ENCODE measurements at places on chromosomes 5 and 9.

DNA sequence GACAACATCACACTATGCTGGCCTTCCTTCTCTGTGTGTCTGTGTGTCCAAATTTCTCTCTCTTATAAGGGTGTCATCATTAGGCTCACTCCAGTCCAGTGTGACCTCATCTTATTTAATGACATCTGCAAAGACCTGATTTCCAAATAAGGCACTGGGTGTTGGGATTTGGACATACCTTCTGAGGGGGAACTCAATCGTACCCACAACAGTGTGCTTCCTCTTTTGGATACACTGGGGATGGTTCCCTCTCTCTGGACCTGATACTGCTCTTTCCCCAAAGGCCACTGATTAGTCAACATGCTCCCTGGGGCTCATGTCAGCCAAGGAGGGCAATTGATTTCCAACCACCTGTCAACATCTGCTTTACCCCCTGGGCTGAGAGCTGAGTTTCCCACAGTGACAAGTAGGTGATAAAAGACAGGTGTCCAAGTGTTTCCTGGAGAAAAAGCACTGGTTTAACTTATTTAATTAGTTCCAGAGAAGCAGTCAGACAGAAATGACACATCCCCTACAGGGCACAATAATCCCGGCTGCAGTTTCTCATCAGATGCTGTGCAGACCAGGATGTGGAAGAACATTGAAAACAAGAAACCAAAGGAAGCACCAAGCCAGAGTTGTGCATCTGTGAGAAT, 17.8 kb upstream of the CEP72 start:
- no peak for DNase-seq

DNA sequence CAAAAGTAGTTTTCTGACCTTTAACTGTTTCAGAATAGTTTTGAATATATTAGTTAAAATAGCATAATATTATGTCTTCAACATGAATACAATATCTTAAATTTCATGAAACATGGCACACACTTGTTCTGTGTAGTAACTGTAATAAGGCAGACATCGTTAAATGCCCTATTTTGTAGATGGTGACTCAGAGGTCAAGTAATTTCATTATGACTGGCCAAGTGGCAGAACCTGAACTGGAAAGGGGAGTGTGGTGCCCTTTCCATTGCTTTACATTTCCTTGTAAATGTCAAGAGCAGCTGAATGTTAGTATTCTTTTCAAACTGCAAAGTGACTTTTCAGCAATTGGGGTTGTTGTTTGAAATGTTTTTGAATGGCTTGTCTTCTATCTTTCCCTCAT, 201.2 kb upstream of the CDKN2B start:
- DNase-seq: no peak

- no peak for DNase-seq
Observed at GRCh38 chr9:102482776-102483175, 512.4 kb upstream of the CYLC2 start.

DNA sequence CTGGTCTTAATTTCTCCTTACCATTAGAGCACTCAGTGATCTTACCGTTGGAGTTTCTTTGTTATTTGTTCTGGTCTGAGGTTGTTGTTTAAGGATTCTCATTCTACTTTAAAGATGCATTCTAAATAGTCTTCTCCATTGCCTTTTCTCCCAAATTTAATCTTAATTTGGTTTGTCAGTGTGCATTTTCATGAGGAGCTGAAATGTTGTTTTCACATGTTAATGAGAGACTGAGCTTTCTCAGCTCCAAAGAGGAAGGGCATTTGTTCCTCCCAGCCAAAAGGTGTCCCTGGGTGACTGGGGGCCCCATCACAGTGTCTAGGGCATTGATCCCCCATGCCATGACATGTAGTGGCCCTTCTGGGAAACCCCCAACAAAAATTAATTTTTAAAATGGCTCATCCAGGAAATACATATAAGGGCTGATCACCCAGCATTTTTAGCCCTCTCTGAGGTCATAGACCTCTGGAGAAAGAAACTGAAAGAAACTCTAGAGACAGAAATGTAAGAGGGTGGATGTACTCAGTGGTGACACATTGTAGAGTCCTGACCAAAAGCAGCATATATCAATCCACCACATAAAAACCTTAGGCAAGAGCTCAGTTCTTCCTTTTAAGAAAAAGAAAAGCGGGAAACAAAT, 240.4 kb upstream of the RAI14 start:
- DNase-seq: no peak

Data from stimulated activated CD8-positive, alpha-beta memory T cell treated with anti-CD3 and anti-CD28 coated beads, Interleukin-4, amount 100 ng/mL, for 1 hour (primary cell).